Esophagus squamous epithelium (tissue), 5 donors: ENCODE measurements at places on chromosomes 1 and 21.
A peak's percentile ranks its signal among the peaks of the same experiment; 100 is the strongest.

GRCh38 chr1:209341146-209341545 lies 242.4 kb upstream of the CAMK1G start:
- DNase-seq = no peak

DNA sequence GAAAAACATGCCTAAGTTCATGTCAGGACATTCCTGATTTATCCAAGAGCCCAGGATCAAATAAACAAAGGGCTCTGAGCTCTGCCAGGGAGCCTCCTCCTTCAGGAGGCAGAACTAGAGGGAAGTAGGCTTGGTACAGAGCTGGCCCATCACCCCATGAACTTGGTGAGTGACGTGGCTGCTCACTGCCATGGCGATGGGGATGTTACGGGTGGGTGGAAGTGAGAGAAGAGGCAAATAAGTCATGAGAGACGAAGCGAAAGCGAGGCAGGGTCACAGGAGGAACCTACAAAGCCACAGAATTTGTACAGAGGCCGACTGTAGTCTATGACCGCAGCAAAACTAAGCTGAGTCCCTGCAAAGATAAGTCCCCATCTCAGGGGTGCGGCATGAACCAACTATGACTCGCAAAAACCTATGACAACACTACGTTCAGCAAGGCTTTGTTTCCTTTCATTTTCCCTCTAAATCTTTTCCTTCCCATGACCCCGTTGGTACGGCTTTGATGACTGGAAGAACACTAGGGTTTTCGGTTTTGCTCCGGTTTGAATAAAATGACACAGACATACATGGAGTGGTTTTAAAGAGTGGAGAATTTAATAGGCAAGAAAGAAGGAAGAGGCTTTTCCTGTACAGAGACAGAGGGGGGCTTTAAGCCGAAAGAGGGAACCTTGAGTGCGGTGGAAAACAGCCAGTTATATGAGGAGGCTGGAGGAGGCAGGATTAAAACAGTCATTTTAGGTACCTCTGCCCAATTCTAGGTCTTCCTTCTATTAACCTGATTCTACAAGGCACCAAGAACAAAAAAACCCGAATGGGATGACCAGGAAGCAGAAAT lies 74.1 kb downstream of the CD46 start:
- DNase-seq = peak; percentile 72

DNA sequence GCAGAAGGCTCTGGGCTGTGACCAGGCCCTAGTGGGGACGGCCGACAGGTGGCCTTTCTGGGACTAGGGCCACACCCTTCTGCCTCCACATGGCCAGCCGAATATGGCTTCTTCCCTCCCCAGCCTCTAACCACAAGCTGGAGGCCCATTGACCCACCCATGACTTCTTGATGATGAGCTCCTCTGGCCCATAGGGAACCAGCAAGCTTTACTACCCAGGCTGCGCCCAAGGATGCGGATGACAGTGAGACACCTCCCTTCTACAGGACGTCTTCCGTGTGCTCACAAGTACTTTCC lies 41.0 kb downstream of the LDLRAD2 start:
- no peak for DNase-seq

DNA sequence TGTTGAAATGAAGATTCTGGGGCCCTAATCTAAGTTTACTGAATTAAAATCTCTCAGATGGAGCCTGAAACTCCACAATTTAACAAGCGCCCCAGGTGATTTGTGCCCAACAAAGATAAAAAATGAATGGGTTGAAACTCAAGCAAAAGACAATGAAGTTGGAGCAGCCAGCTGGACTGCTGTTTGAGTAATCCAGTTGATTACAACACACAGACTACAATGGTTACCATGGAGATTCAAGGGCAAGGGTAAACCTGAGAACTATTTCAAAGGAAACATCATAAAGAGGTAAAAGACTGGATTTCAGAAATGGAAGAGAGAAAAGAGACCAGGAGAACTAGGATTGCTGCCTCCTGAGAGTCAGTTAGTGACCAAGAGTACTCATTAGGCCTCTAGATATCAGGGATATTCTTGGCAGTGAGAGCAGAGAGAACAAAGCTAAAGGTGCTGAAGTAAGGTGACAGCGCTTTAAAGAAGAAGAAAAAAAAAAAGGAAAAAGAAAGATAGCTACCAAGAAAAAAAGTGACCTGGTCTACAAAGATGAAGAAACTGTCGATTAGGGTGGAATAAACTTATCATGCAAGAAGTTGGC lies 44.5 kb downstream of the LRRC53 start:
- no peak for DNase-seq

GRCh38 chr1:96364576-96364975 lies 357.0 kb upstream of the PTBP2 start:
- DNase-seq = no peak

GRCh38 chr1:147892731-147893214 lies 9.8 kb upstream of the GJA8 start:
- DNase-seq = no peak

DNA sequence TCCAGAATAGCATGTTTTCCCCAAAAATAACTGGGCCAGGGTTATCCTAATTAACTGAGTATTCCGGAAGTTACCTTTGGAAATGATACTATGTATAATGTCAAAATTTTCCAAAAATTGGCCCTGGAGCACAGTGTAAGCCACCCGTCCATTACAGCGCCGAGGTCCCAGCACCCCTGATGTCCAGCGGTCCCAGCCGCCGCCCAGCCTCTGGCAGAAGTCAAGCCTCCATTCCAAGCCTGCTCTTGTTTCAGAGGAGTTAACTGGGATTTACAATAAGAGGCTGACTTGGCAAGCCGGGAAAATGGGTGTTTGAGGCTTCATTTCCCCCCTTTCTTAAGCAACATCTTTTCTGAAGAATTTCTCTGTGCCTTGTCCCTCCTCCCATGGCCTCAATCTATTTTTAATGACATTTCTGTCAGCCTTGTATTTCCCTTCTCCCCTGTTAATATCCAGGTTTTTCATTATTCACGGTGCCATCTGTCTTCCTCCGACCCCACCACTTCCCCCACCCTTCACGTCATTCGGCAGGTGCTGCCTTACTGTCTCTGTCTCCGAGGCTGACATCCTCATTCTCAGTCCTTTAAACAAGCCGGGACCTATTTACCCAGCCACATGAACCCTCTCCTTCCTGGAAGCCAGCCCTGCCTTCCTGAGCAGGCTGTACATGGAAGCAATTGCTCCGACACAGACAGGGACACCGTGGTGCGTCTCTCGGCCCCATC lies 490.9 kb downstream of the NPHP4 start:
- no peak for DNase-seq

GRCh38 chr1:94805912-94806311 lies 14.2 kb upstream of the SLC44A3 start:
- DNase-seq = no peak

GRCh38 chr1:5645929-5646328 lies 346.3 kb downstream of the NPHP4 start:
- no peak for DNase-seq
